ENCODE measurements at places on chromosomes 13 and 19.

GRCh38 chr13:20442798-20443381 is 82.8 kb downstream of the CRYL1 start:
- DNase-seq = no peak

GRCh38 chr13:29956853-29957252 is 106.4 kb upstream of the UBL3 start:
- no peak for DNase-seq

- DNase-seq = no peak
Measured at GRCh38 chr19:50568728-50569698, 778 bp upstream of the LRRC4B start.

- DNase-seq = no peak
Measured at GRCh38 chr13:97234742-97235141, 12.6 kb downstream of the MBNL2 start.

- DNase-seq = no peak
Measured at GRCh38 chr13:30443957-30444404, 21.7 kb downstream of the UBE2L5 start.

GRCh38 chr13:106493533-106494220 is 41.8 kb downstream of the EFNB2 start:
- peak; percentile 66 for DNase-seq

DNA sequence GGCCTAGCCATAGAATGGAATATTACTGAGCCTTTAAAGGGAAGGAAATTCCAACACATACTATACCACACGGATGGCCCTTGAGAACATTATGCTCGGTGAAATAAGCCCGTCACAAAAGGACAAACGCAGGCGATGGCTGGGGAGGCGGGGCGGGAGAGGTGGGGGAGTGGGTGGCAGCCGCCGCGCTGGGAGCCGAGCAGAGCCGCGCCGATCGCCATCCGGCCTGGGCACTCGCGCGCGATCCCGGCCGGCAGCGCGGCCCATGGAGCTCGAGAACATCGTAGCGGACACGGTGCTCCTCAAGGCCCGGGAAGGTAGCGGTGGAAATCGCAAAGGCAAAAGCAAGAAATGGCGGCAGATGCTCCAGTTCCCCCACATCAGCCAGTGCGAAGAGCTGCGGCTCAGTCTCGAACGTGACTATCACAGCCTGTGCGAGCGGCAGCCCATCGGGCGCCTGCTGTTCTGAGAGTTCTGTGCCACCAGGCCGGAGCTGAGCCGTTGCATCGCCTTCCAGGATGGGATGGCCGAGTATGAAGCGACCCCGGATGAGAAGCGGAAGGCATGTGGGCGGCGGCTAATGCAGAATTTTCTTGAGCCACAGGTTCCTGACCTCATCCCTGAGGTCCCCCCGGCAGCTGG is 140.1 kb downstream of the ZDHHC20 start:
- no peak for DNase-seq

DNA sequence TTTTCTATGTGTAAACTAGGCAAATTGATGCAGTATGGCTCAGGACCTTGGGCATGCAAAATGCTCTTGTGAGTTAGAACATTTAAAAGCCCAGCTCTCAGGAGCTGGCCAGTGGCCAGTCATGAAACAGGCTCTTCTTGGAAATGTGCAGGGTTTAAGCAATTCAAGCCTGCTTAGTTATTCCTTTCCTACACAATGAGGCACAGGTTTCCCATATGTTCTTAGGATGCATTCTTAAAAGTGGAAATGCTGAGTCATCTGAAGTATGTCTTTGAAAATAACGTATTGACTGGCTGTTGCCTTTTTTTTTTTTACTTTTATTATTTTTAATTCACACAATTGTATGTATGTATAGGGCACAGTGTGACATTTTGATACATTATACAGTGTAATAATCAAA is 300.7 kb downstream of the SLC7A1 start:
- DNase-seq = no peak

GRCh38 chr19:46211201-46211881 is 18.2 kb upstream of the IGFL1 start:
- no peak for DNase-seq

DNA sequence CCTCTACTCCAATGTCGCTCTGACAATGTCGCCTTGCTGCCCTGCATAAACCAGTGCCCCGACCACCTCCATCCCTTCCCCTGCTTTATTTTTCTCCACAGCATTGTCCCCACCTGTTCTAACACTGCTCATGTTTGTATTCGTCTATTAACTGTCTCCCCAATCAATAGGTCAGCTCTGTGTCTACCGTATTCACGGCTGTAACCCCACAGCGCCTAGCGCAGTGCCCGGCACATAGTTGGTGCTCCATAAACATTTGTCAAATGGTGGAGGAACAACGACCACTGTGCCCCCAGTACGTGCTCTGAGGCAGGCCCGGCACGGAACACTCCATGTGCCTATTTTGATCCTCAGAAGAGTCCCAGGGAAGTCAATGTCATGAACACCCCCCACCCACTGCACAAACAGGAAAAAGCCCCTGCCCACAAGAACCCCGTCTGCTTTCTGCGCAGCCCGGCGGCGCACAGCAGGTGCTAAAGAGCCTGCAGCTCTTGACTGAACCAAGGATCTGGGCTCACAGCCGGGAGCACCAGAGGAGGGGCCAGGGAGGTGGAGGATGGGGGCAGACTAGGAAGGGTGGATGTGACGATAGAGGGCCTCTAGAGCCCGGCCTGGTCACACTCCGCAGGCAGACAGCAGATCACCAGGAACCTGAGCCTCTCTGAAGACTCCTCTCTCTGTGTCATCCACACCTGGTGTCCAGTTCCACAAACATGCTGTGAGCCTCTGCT is 1.8 kb upstream of the CEACAM16 start:
- no peak for DNase-seq

DNA sequence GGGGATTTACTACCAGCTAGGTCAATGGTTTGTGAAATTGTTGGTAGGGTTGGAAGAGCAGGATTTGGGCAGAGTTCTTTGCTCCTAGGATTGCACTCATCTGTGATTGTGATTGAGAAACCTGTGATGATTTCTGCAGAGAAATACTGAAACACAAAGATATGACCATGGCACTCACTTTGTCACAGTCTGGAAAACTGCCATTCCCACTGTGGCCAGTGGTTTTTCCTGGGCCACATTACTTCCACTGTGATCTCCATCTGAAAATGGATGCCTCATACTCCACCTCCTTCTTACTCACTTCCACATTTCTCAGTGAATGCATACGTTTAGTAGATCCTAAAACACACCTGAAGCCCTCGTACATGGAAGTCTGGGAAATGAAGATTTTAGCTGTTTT is 593.2 kb downstream of the LMO7 start:
- no peak for DNase-seq

DNA sequence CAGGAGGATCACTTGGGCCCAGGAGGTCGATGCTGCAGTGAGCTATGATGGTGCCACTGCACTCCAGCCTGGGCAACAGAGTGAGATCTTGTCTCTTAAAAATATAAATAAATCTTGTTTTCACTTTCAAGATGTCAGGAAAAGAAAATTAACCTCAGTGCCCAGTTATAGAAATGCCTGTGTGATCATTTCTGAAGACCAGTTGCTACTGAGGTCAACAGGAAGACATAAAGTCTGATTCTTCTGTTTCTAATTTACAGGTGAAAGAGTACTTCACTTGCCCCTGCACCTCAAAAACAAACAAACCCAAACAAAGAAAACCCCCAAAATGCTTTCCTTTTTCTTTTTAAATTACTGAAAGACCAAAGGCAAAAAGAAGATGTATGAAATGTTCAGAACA is 174.3 kb upstream of the NBEA start:
- DNase-seq = no peak

GRCh38 chr13:30457306-30457891 is 8.3 kb downstream of the HMGB1 start:
- DNase-seq = no peak

DNA sequence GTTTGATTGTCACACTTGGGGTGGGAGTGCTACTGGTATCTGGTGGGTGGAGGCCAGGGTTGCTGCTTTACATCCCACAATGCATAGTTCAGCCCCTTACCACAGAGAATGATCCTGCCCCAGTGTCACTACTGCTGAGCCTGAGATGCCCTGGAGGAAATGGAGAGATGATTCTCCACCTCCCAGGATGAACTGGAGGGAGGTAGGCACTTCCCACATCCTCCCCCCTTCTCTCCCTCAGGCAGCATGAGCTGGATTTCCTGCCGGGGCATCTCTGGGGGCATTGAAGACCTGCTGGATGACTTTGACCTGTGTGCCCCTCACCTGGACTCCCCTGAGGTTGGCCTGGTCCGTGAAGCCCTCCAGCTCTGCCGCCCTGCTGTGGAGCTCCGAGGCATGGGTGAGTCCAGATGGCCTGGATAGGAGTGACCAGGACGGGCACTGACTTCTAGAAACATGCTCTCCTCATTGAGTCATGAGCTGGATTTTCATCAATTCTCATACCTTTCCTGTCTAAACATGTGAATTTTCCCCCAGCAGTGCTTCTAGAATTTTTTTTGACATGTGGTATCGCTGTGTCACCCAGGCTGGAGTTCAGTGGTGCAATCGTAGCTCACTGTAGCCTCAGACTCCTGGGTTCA is 45.3 kb downstream of the NWD1 start:
- DNase-seq = no peak

GRCh38 chr13:76271728-76272232 is 614.4 kb downstream of the KCTD12 start:
- no peak for DNase-seq

DNA sequence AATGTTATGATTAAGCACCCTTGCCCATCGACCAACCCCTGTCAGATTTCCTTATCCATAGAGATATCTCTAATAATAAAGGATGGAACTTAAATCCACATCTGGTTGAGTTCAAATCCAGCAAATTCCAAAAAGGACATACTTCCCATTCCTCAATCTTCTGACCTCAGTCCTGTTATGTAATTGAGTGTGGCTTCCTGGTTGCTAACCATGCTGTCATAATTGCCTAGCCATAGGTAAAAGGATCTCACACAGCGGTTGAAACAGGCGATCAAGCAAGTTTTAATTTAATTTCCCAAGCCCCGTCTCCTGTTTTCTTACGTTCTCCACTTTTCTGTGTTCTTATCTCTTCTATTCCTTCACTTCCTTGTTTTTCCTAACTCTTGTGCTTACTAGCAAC is 550.3 kb downstream of the GPC6 start:
- DNase-seq = no peak

DNA sequence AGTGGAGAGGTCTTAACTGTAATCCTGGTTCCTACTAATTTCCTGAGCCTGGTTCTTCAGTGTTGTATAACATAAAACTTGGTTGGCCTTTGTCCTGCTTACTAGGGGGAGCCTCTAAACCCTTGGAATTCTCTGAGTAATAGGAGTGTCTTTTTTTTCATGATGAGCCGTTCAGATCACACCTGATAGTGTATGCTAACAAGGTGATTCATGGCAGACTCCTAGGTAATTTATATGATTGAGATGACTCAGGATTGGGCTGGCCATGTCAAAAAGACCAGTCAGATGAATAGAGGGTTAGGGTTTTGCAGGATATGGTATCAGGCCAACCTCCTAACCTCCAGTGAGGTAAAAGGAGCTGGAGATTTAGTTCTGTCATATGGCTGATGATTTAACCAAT is 135.8 kb upstream of the KLF12 start:
- DNase-seq = no peak

DNA sequence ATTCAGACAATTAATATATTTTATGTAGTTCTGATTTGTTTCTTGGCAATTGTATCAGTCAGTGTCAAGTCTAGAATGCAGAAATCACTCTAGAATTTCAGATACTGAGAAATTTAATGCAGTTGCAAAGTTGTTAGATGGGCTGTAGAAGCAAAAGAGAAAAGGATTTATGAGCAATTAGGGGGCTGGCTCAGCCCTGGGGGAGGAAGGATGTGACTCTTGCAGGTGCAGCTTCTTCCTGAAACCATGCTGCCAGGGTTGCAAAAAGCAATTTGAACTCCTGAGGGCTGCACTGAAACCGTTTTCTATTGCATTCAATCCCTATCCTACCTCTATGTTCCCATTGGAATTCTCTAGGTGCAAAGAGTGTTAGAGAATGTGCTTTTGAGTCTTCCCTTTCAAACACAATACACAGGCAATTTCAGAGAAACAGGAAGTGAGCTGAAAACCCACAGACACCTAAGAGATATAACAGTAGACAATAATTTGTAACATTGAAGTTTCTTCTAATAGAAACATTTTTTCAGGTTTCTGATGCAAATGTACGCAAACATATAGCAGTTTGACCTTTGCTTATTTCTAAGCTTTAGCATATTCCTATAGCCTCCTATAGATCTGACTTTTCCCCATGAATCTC is 814.7 kb upstream of the ATXN8OS start:
- DNase-seq = no peak

DNA sequence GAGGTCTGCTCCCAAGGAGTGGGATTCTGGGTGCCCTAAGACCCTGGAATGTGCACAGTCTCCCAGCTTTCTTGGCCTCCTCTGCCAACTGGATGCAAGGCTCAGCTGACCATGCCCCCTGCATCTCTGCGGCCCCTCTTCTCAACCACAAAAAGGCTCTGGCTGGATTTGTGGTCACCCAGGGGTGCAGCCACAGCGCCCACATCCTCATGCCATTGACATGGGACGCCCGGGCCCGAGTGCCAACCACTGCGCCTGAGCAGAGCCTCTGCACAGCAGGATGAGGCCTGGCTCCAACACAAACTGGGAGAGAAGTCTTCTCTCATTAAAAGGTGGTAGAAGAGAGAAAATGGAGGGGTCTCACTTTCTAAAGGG is 103.5 kb downstream of the FOXO1 start:
- no peak for DNase-seq

DNA sequence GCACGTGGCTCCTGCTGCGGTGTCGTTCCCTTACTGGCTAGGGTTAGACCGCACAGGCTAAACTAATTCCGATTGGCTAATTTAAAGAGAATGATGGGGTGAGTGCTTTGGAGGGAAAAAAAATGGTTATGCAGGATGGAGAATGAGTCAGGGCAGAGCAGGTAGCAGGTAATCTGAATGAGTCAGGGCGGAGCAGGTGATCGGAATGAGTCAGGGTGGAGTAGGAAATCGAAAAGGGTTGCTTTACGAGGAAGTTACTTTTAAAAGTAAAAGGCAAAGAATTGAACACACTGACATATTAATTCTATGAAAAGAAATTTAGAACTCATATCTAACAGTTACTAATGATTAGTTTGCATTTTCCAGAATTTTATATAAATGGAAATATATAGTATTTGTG is 335.5 kb downstream of the FOXO1 start:
- DNase-seq = no peak

DNA sequence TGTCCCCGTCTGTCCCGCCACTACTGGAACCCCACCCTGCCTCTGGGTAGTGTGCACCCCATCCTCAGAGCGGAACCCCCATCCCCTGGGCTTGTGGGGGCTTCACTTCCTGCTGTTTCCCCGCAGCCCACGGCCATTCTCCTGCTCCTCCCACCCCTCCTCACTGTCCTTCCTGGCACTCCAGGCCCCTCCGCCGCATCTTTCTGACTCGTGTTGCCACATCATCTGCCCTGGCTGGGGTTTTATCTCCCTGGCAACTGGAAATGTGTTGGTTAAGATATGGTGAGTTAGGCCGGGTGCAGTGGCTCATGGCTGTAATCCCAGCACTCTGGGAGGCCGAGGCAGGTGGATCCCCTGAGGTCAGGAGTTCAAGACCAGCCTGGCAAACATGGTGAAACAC is 37.3 kb downstream of the KDM4B start:
- no peak for DNase-seq

- DNase-seq = no peak
Measured at GRCh38 chr19:55538132-55538531, 1.2 kb upstream of the SBK2 start.

- no peak for DNase-seq
Measured at GRCh38 chr13:94112731-94113130, 366.8 kb downstream of the DCT start.

Data from suppressor macrophage (primary cell).